ENCODE measurements at places on chromosomes 6 and 20. TPM values are rescaled to one million over a fixed set of nuclear protein-coding genes. Genes with fewer than 3 reads are reported as not detected.

DNA sequence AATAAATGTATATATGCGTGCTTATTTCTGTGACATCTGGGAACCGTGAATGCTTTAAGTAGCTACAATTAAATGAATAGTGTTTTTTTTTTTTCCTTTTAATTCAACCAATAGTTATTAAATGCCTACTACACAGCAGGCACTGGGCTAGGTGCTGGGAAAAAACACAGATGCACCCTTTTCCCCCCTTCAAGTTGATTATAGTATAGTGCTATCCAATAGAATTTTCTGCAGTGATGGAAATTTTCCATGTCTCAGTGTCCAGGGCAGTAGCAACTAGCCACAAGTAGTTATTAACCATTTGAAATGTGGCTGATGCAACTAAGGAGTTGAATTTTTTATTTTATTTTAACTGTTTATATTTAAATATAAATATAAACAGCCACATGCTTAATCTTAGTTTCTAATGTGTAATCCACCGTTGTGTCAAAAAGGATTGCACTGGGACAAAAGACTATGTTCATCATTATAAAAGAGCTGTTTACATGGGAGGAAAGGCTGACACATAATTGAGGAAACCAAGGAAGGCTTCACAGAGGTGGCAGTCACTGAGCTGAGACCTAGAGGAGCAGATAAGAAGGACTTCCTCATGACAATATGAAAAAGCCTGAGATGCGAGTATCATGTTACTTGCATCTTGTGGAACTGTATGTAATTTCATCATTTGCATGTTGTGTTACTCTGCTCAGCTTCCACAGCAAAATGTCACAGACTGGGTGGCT is 261.2 kb upstream of the PLCB4 start:
- DNase-seq: no peak

The CNBD2 gene
- 2.0 TPM for total RNA-seq

DNA sequence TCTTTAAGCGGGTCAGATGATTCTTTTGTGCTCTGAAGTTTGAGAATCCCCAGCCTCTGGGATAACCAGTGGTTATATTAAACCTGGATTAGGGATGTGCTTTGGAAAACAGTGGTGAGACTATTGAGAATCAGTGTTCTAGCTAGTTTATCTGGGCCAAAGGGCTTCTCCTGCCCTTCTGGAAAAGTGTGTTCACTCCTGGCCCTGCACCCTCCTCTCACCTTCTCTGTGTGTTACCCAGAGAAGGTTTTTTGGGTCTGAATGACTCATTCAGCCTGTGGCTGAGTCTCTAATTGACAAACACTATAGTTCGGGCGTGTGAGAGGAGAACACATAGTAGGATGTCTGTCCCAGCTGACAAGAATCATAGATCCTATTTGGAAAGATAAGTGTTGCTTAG is 66.7 kb downstream of the LRRC1 start:
- DNase-seq: no peak

The TAF4 gene
- total RNA-seq: 9.1 TPM

The APOM gene
- total RNA-seq: 5.0 TPM

The PACSIN1 gene
- not detected for total RNA-seq

The SLC22A16 gene
- 4.2 TPM for total RNA-seq

GRCh38 chr20:33808388-33808787 is 2.8 kb upstream of the CHMP4B start:
- no peak for DNase-seq

- DNase-seq: no peak
Observed at GRCh38 chr20:33725607-33726264, 5.6 kb upstream of the PXMP4 start.

The PBOV1 gene
- not detected for total RNA-seq

The PHACTR2 gene
- total RNA-seq: 59.1 TPM
